PC-3 (cell line): ENCODE measurements at places on chromosomes 2 and 18. TPM values are rescaled to one million over a fixed set of nuclear protein-coding genes. Genes with fewer than 3 reads are reported as not detected.

- peaks cover 15% of the 10 kb centered on the region for H3K4me1 ChIP-seq
- H3K4me3 ChIP-seq: no peak overlapping the region
- H3K36me3 ChIP-seq: no peaks in the 10 kb centered on the region
- peak; percentile 38 for DNase-seq
Observed at GRCh38 chr2:224594840-224595239, 9.7 kb upstream of the CUL3 start.

GRCh38 chr2:48983551-48983950 is 170.8 kb downstream of the FSHR start:
- H3K27me3 ChIP-seq: no peaks in the 10 kb centered on the region
- H3K4me1 ChIP-seq: no peaks in the 10 kb centered on the region
- H3K4me3 ChIP-seq: no peak overlapping the region
- H3K36me3 ChIP-seq: no peaks in the 10 kb centered on the region

DNA sequence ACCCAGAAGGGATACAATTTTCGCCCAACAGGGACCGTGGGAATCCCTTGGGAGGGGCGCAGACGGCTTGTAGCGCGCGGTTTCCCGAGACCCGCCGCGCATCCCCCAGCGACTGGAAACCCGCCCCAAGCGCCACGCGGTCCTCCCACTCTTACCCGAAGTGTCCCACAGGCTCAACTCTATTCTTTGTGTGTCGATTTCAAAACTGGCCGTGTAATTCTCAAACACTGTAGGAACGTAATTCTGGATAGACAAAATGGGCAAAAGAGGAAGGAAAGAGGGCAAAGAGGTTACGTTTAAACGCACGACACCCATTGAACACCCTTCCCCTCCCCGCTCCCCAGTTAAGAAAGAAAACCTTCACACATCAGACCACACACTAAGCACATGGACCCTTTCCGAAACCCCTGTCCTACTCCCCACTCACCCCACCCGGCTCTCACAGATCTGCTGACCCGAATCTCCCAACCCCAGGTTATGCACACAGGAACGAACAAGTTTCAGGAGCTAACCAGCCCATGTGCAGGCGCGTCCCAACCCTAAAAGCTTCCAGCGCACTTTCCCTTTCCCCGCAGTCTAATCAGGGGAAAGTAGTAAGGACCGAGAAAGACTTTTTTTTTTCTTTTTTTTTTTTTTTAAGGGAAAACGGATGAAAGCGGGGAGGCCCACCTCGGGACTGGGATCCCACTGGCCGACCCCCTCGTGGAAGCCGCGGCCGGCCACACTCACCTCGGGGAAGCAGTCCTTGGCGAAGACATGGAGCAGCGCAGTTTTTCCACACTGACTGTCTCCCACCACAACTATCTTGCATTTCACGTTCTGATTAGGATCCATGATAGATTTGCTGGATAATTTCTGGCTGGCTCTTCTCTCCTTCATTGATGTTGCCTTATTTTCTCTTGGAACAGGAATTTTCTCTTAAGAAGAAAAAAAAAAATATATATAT is 655 bp downstream of the RND3 start:
- H3K27ac ChIP-seq: peak overlapping the region; percentile 98
- H3K27me3 ChIP-seq: no peaks in the 10 kb centered on the region
- DNase-seq: peak; percentile 36
- peak overlapping the region; percentile 90 for H3K4me3 ChIP-seq
- peaks cover 42% of the 10 kb centered on the region for H3K4me1 ChIP-seq

- no peaks in the 10 kb centered on the region for H3K27me3 ChIP-seq
- H3K4me3 ChIP-seq: no peak overlapping the region
- DNase-seq: peak; percentile 33
- peaks cover 17% of the 10 kb centered on the region for H3K36me3 ChIP-seq
- peaks cover 8% of the 10 kb centered on the region for H3K4me1 ChIP-seq
- H3K27ac ChIP-seq: peak overlapping the region; percentile 11; the same call in 1 of the 2 replicates
Observed at GRCh38 chr2:190683802-190684201, 34.9 kb downstream of the NAB1 start.

GRCh38 chr2:3413697-3414096 is 34.2 kb downstream of the TRAPPC12 start:
- H3K4me1 ChIP-seq: no peaks in the 10 kb centered on the region
- peaks cover 13% of the 10 kb centered on the region; the same call in 1 of the 2 replicates for H3K36me3 ChIP-seq
- no peak overlapping the region for H3K27ac ChIP-seq
- DNase-seq: no peak

Gene CD207
- not detected in 2 replicates for total RNA-seq

GRCh38 chr2:43355399-43355798 is 129.0 kb upstream of the ZFP36L2 start:
- no peaks in the 10 kb centered on the region for H3K36me3 ChIP-seq
- no peak overlapping the region for H3K27ac ChIP-seq
- DNase-seq: no peak
- no peaks in the 10 kb centered on the region for H3K4me1 ChIP-seq

DNA sequence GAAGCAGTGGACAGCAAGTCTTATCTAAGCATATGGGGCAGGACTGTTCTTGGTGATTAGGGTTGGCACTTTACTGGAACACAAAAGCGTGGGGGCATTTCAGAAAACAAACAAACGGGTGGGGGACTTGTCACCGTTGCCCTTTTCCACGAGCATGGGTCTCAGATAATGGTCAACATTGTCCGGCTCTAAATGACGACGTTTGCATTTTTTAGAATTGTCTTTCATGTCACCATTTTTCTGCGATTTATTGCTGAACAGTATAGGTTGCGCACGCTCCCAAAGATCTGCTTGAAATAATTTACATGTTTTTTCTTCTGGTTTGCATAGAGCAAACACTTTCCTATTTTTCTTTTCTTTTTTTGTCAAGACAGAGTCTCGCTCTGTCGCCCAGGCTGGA is 46.6 kb upstream of the TBC1D8 start:
- H3K4me1 ChIP-seq: peaks cover 17% of the 10 kb centered on the region
- no peaks in the 10 kb centered on the region for H3K36me3 ChIP-seq
- no peak for DNase-seq

Gene TUBA3E
- not detected in 2 replicates for total RNA-seq

GRCh38 chr2:38129481-38129880 is 53.5 kb upstream of the CYP1B1 start:
- no peaks in the 10 kb centered on the region for H3K36me3 ChIP-seq
- no peak overlapping the region for H3K4me3 ChIP-seq
- no peak for DNase-seq
- no peaks in the 10 kb centered on the region for H3K27me3 ChIP-seq

- H3K4me1 ChIP-seq: peaks cover 7% of the 10 kb centered on the region; the same call in 1 of the 2 replicates
- H3K27me3 ChIP-seq: no peaks in the 10 kb centered on the region
- no peak for DNase-seq
- no peak overlapping the region for H3K4me3 ChIP-seq
- no peak overlapping the region for H3K27ac ChIP-seq
- H3K36me3 ChIP-seq: no peaks in the 10 kb centered on the region
Observed at GRCh38 chr2:147358375-147358774, 486.5 kb upstream of the ACVR2A start.

GRCh38 chr2:45275806-45276205 is 266.6 kb upstream of the SIX2 start:
- H3K4me1 ChIP-seq: peaks cover 85% of the 10 kb centered on the region
- no peaks in the 10 kb centered on the region for H3K36me3 ChIP-seq
- DNase-seq: peak; percentile 88
- H3K4me3 ChIP-seq: no peak overlapping the region
- no peaks in the 10 kb centered on the region for H3K27me3 ChIP-seq

DNA sequence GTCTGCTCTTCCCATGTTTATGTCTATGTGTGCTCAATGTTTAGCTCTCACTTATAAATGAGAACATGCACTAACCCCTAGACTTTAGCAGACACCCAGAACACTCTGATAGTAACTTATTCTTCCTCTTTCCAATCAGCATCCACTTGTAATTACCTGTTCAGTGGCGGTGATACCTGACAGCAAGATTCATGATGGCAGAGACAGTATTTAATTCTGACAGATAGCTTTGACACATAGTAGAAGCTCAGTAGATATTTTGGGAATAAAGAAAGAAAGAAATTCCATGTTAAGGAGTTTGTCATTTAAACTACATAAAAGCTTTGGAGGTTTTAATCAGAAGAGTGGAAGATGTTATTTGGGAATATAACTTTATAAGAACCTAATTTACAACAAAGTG is 171.3 kb downstream of the CDH7 start:
- H3K27ac ChIP-seq: no peak overlapping the region
- DNase-seq: no peak
- H3K4me3 ChIP-seq: no peak overlapping the region

DNA sequence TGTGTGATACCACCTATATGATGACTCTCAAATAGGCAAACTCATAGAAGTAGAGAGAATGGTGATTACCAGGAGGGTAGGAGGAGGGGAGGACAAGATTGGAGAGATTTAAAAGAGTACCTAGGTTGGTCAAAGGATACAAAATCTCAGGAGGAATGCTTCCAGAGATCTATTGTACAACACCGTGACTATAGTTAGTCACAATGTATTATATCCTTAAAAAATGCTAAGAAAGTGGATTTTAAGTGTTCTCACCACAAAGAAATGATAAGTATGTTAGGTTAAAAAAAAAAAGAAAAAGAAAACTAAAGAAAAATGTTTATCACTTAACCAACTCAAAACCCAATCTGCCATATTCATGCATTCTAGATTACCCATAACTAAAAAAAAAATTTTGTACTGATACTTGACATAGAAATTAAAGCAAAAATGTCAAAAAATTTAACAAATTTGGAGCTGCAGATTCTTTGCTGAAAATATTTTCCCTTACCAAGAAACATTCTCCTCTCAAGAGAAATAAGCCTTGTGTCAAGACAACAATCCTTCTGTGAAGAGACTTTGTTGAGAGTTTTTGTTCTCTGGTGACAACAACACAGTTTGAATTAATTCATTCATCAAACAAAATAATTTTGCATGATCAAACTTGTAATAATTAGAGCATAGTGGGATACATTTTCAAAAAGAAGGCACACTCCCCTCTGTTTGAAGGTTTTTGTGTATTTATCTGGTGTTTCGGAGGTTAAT is 213.1 kb downstream of the DNER start:
- no peaks in the 10 kb centered on the region for H3K27me3 ChIP-seq
- H3K4me1 ChIP-seq: no peaks in the 10 kb centered on the region
- no peak overlapping the region for H3K4me3 ChIP-seq
- no peaks in the 10 kb centered on the region for H3K36me3 ChIP-seq
- no peak for DNase-seq

Gene POMC
- not detected in 2 replicates for total RNA-seq

GRCh38 chr2:67075530-67076238 is 321.4 kb upstream of the ETAA1 start:
- no peaks in the 10 kb centered on the region for H3K27me3 ChIP-seq
- H3K4me3 ChIP-seq: no peak overlapping the region
- H3K36me3 ChIP-seq: no peaks in the 10 kb centered on the region
- H3K4me1 ChIP-seq: no peaks in the 10 kb centered on the region

Gene UGT1A6
- 2.0 and 2.2 TPM in 2 replicates for total RNA-seq

GRCh38 chr18:29779096-29779495 is 1263.4 kb downstream of the DSC3 start:
- no peaks in the 10 kb centered on the region for H3K4me1 ChIP-seq
- DNase-seq: no peak
- no peak overlapping the region for H3K27ac ChIP-seq

- H3K27ac ChIP-seq: peak overlapping the region; percentile 96
- no peaks in the 10 kb centered on the region for H3K36me3 ChIP-seq
- H3K4me3 ChIP-seq: no peak overlapping the region
- H3K4me1 ChIP-seq: peaks cover 24% of the 10 kb centered on the region
Observed at GRCh38 chr2:13558368-13558767, 841.6 kb downstream of the TRIB2 start.

DNA sequence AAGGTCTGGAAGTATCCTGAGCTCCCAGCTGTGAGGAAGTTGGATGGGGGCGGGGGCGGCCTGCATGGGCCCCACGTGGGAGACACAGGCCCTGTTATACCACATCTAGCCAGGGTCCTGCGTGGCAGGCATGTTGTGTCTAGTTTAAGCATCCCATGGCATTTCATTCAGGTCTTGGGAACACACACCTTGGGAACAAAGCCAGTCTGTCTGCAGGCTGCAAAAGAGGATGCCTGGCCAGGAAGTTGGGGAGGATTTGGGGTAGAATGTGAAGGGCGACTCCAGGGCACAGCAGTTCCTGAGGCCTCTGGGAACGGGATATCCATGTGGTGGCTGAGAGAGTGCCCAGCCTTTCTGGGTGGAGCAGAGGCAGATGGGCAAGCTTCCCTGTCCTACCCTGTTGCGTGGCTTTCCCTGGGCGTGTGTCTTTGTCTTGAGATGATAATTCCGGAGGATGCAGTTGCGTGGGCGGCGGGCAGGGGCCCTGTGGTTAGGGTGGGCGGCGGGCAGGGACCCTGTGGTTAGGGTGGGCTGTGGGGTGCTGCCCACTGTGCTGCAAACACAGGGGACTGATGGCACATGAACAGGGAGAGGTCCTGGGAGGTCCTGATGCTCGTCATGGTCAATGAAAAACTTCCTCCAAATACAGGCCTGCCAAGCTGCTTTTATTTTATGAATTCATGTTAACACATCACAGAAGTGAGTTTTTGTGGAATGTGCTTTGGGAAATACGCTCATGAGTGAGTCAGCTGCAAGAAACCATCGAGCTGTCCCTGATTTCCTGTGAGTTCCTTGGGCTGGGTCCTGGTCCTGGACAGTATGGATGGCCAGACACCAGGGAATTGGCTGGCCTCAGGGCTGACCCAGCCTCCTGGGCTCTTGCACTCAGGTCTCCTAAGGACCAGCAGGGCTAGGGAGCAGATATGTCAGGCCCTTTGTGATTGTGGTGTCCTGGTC is 90.0 kb upstream of the HS6ST1 start:
- no peak overlapping the region for H3K4me3 ChIP-seq
- DNase-seq: peak; percentile 53
- H3K27me3 ChIP-seq: no peaks in the 10 kb centered on the region
- H3K36me3 ChIP-seq: no peaks in the 10 kb centered on the region

- DNase-seq: peak; percentile 11
- no peak overlapping the region for H3K4me3 ChIP-seq
- no peak overlapping the region for H3K27ac ChIP-seq
- H3K27me3 ChIP-seq: no peaks in the 10 kb centered on the region
Observed at GRCh38 chr18:72819050-72819449, 48.7 kb downstream of the NETO1 start.

DNA sequence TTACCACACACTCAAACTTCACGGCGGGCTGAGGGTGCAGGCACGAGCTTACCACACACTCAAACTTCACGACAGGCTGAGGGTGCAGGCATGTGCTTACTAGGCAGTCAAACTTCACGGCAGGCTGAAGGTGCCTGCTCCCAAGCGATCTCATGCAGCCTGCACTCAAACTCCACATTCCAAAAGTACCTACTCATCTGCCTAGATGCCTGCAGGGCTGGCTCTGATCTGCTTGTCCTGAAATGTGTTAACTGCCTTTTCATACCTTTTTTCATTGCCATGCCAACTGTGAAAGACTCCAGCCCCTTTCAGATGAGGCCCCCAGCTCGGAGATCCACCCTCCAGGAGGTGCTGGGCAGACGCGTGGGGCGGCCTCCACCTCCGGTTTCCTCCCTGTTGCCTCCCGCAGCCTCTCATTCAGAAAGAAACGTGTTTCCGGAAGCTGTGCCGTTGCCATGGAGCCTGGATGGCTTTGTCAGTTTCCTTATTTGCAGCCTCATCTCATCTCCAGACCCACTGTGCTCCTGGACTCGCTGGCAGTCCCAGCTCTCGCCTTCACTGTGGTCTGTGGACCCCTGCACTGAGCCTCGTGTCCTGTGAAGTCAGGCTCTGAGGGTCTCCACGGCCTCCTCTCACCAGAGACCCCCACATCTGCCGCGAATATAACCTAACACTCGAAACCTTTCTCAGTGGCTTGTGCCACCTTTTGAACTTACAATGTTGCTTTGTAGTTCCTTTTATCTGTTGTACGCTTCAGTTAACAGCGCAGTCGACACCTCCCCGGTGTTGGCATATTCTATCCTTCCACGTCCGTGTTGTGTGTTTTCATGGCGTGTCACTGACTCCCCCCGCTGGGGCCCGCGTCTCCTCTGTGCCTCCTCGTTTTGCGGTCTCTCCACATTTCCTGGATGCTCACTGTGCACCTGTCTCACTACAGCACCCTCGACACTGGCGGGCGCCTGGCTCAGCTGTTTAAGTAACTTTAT is 106.1 kb upstream of the ALKAL2 start:
- peak overlapping the region; percentile 38 for H3K27ac ChIP-seq
- H3K4me1 ChIP-seq: peaks cover 28% of the 10 kb centered on the region
- peak; percentile 88 for DNase-seq
- no peaks in the 10 kb centered on the region for H3K27me3 ChIP-seq
- peak overlapping the region; percentile 32; the same call in 1 of the 2 replicates for H3K4me3 ChIP-seq
